ENCODE measurements at places on chromosomes 13 and 19. TPM values are rescaled to one million over a fixed set of nuclear protein-coding genes. Genes with fewer than 3 reads are reported as not detected.

The PRODH2 gene
- 171 TPM for polyA plus RNA-seq

- DNase-seq = no peak
These were observed 621.9 kb upstream of the SPRY2 start for GRCh38 chr13:80962855-80963254.

DNA sequence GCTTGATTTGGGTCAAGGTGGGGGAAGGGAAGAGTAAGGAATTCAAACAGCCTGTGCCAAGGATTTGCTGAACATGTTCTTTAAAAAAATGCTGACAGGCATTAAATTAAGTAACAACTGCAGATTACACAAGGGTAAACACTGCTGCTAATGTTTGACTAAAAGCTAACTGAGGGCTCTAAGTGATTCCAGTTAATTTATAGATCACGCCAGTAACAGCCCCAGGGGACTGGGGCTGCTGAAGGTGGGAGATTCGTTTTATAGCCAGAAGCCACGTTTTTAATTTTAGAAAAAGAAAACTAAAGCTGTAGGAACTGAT, 321.7 kb downstream of the DLEU7 start:
- peak; percentile 39 for DNase-seq

The SLC25A23 gene
- polyA plus RNA-seq = 13.2 TPM

The SPPL2B gene
- polyA plus RNA-seq = 20.5 TPM
